ENCODE measurements at places on chromosomes 3 and 15.

GRCh38 chr3:97990624-97991292 is 18.5 kb upstream of the RIOX2 start:
- no peak for DNase-seq
- H3K36me3 ChIP-seq, result no peaks in the 10 kb centered on the region
- no peak overlapping the region for H3K27ac ChIP-seq
- H3K27me3 ChIP-seq, result no peaks in the 10 kb centered on the region
- no peaks in the 10 kb centered on the region for H3K4me1 ChIP-seq

DNA sequence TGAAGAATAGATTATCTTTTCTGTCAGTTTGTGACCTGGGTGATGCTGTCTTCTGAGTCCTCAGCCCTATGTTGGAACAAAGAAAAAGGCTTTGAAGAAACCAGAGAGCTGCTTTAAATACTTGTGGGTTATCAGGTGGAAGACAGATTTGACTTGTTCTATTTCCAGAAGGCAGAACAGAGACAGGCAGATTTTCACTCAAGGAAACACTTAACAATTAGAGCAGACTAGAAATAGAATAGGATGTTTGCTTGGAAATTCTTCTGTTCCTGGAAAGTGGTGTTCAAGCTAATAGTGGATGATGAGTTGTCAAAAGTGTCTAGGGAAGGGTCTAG is 219.4 kb downstream of the UBE2E2 start:
- no peaks in the 10 kb centered on the region for H3K27me3 ChIP-seq
- H3K36me3 ChIP-seq, result peaks cover 13% of the 10 kb centered on the region

GRCh38 chr15:31358957-31359701 is 32.5 kb downstream of the KLF13 start:
- H3K4me1 ChIP-seq, result peaks cover 89% of the 10 kb centered on the region
- H3K27me3 ChIP-seq, result no peaks in the 10 kb centered on the region
- peaks cover 8% of the 10 kb centered on the region for H3K36me3 ChIP-seq
- peak overlapping the region; percentile 95 for H3K27ac ChIP-seq
- H3K4me3 ChIP-seq, result peak overlapping the region; percentile 84

GRCh38 chr3:106765342-106765741 is 611.9 kb upstream of the CCDC54 start:
- H3K27me3 ChIP-seq, result no peaks in the 10 kb centered on the region
- no peak for DNase-seq
- no peaks in the 10 kb centered on the region for H3K36me3 ChIP-seq
- H3K4me1 ChIP-seq, result no peaks in the 10 kb centered on the region

GRCh38 chr3:17030438-17030837 is 145.7 kb downstream of the PLCL2 start:
- H3K4me1 ChIP-seq, result peaks cover 55% of the 10 kb centered on the region
- H3K4me3 ChIP-seq, result no peak overlapping the region
- peak; percentile 5 for DNase-seq
- H3K36me3 ChIP-seq, result no peaks in the 10 kb centered on the region
- no peak overlapping the region for H3K27ac ChIP-seq

DNA sequence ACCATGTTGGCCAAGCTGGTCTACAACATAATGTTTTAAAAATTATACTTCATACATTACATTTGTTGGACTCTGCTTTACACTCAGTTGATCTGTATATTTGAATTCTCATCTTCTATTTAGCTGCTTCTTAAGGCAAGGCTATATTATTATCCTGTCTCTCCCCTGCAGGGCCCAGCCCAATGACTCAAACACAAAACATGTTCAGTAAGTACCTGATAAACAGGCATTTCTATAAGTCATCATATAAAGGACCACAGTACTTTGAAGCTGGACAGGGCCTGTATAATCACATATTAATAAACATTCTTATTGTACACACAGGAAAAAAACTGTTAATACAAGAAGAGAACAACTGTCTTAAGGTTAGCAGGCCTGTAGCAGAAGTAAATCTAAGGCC is 36.2 kb downstream of the NGLY1 start:
- no peak overlapping the region for H3K4me3 ChIP-seq
- H3K36me3 ChIP-seq, result peaks cover 57% of the 10 kb centered on the region
- DNase-seq, result no peak

DNA sequence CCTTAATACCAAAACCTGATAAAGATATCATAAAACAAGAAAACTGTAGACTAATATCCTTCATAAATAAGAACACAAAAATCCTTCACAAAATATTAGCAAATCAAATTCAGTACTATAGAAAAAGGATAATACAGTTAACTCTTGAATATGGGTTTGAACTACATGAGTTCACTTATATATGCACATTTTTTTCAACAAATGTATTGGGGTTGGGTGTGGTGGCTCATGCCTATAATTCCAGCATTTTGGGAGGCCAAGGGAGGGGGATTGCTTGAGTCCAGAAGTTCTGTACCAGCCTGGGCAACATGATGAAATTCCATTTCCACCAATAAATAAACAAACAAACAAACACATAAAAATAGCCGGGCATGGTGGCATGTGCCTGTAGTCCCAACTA is 39.2 kb downstream of the GOLGB1 start:
- H3K4me1 ChIP-seq, result peaks cover 3% of the 10 kb centered on the region
- DNase-seq, result no peak
- H3K27ac ChIP-seq, result no peak overlapping the region
- peaks cover 25% of the 10 kb centered on the region for H3K36me3 ChIP-seq
- no peaks in the 10 kb centered on the region for H3K27me3 ChIP-seq
- H3K4me3 ChIP-seq, result no peak overlapping the region

DNA sequence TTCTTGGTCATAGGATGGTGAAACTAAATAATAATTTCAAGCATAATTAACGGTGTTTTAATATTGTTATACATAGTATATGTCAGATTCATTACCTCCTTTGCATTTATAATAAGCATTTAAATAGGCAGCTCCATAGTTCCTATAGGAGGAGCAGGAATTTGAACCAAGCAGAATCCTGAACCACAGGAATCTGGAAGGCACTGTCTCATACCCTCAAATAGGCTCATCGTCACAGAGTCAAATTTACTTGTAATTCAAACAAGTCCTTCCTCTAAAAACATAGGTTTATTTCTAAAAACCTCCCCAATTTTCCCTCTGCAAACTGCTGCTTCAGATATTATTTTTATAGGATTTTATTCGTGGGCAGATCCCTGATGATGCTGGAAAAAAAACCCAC is 376.3 kb upstream of the ARHGEF26 start:
- H3K4me3 ChIP-seq, result no peak overlapping the region
- H3K36me3 ChIP-seq, result no peaks in the 10 kb centered on the region
- no peak overlapping the region for H3K27ac ChIP-seq
- no peaks in the 10 kb centered on the region for H3K27me3 ChIP-seq
- H3K4me1 ChIP-seq, result no peaks in the 10 kb centered on the region

GRCh38 chr3:73801444-73801843 is 176.7 kb upstream of the PDZRN3 start:
- no peaks in the 10 kb centered on the region for H3K27me3 ChIP-seq
- no peak overlapping the region for H3K27ac ChIP-seq
- no peak for DNase-seq
- no peaks in the 10 kb centered on the region for H3K36me3 ChIP-seq
- no peaks in the 10 kb centered on the region for H3K4me1 ChIP-seq

- H3K27ac ChIP-seq, result no peak overlapping the region
- no peak for DNase-seq
- H3K4me3 ChIP-seq, result no peak overlapping the region
- H3K27me3 ChIP-seq, result peaks cover 48% of the 10 kb centered on the region
These were observed 172.5 kb downstream of the MTHFS start for GRCh38 chr15:79724312-79724711.

- no peaks in the 10 kb centered on the region for H3K4me1 ChIP-seq
- no peak overlapping the region for H3K27ac ChIP-seq
- no peaks in the 10 kb centered on the region for H3K36me3 ChIP-seq
- no peaks in the 10 kb centered on the region for H3K27me3 ChIP-seq
These were observed 45.6 kb upstream of the WWTR1 start for GRCh38 chr3:149703466-149703865.

- H3K27me3 ChIP-seq, result no peaks in the 10 kb centered on the region
- H3K27ac ChIP-seq, result no peak overlapping the region
- no peaks in the 10 kb centered on the region for H3K4me1 ChIP-seq
- no peak for DNase-seq
- H3K36me3 ChIP-seq, result no peaks in the 10 kb centered on the region
These were observed 8.9 kb downstream of the ST3GAL6 start for GRCh38 chr3:98772022-98772421.

DNA sequence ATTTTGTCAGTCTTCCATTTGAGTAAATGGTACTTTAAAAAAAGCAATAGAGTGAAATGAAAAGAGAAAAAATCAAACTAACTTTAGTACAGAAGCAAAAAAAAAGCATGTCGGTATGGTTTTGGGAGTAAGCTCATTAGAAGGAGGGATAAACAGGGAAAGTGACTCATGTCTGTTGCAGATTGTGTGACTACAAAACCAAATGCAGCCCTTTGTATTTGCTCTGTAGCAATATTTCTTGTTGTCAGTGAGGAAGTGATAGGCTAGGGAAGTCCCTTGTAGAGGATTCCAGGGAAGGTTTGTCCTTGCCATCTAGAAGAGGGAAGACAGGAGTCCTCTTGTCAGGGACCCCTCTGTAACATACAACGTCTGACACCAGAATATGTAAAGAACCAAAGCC is 150.5 kb upstream of the POU1F1 start:
- no peak for DNase-seq
- no peaks in the 10 kb centered on the region for H3K27me3 ChIP-seq
- no peak overlapping the region for H3K27ac ChIP-seq
- H3K4me3 ChIP-seq, result no peak overlapping the region

- no peaks in the 10 kb centered on the region for H3K36me3 ChIP-seq
- no peak for DNase-seq
- no peak overlapping the region for H3K27ac ChIP-seq
- peaks cover 3% of the 10 kb centered on the region for H3K4me1 ChIP-seq
- no peak overlapping the region for H3K4me3 ChIP-seq
These were observed 453.8 kb upstream of the KCNMB2 start for GRCh38 chr3:178082326-178082906.

GRCh38 chr15:91055548-91056331 is 33.3 kb upstream of the VPS33B start:
- no peak for DNase-seq
- peaks cover 8% of the 10 kb centered on the region for H3K4me1 ChIP-seq
- no peak overlapping the region for H3K4me3 ChIP-seq
- no peak overlapping the region for H3K27ac ChIP-seq
- no peaks in the 10 kb centered on the region for H3K36me3 ChIP-seq

- DNase-seq, result no peak
- H3K4me3 ChIP-seq, result no peak overlapping the region
- H3K27me3 ChIP-seq, result no peaks in the 10 kb centered on the region
- no peaks in the 10 kb centered on the region for H3K4me1 ChIP-seq
- H3K27ac ChIP-seq, result no peak overlapping the region
- H3K36me3 ChIP-seq, result peaks cover 11% of the 10 kb centered on the region
These were observed 193.3 kb downstream of the ISL2 start for GRCh38 chr15:76529911-76530310.

DNA sequence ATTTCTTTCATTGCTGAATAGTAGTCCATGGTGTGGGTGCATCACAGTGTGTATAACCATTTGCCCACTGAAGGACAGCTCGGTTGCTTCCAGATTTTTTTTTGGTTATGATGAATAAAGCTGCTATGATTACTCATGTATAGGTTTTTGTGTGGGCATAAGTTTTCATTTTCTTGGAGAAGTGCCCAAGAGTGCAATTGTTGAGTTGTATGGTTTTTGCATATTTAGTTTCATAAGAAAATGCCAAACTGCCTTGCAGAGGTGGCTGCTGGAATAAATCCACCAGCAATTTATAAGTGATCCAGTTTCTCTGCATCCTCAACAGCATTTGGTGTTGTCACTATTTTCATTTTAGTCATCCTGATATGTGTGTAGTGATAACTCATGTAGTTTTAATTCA is 8.4 kb upstream of the SPESP1 start:
- H3K36me3 ChIP-seq, result no peaks in the 10 kb centered on the region
- H3K4me3 ChIP-seq, result no peak overlapping the region
- no peaks in the 10 kb centered on the region for H3K27me3 ChIP-seq
- H3K4me1 ChIP-seq, result peaks cover 9% of the 10 kb centered on the region
- no peak overlapping the region for H3K27ac ChIP-seq

- peaks cover 11% of the 10 kb centered on the region for H3K27me3 ChIP-seq
- no peak overlapping the region for H3K4me3 ChIP-seq
- H3K36me3 ChIP-seq, result no peaks in the 10 kb centered on the region
- DNase-seq, result no peak
- no peak overlapping the region for H3K27ac ChIP-seq
These were observed 172.7 kb upstream of the TRIM42 start for GRCh38 chr3:140505213-140505612.

DNA sequence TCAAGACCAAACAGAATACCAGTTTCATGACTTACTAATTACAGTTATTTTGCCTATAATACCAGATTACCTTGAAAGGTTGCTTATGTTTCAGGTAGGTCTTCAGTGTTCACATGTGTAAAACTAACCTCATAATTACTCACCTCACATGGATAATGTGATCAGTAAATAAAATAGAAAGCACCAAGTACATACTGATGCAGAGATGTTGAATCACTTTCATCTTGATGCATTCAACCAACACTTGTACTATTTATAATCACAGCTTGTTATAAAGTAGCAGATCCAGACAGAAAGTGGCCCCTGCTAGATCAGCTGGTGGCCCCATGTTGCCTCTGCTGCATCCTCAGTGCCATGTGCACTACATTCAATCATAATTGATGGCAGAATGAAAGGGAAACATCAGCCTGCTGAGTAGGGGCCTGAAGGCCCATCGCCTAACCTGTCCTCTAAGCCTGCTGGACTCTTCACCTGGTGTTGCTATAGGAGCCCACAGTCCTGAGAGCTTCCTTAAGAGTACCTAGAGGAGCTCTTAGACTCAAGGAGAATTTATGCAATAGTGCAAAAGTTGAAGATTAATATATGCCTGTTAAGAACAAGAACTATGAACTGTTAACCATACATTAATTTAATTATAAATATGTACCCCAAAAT is 154.3 kb downstream of the PLCL2 start:
- no peak overlapping the region for H3K27ac ChIP-seq
- DNase-seq, result no peak
- no peaks in the 10 kb centered on the region for H3K36me3 ChIP-seq
- H3K27me3 ChIP-seq, result no peaks in the 10 kb centered on the region

DNA sequence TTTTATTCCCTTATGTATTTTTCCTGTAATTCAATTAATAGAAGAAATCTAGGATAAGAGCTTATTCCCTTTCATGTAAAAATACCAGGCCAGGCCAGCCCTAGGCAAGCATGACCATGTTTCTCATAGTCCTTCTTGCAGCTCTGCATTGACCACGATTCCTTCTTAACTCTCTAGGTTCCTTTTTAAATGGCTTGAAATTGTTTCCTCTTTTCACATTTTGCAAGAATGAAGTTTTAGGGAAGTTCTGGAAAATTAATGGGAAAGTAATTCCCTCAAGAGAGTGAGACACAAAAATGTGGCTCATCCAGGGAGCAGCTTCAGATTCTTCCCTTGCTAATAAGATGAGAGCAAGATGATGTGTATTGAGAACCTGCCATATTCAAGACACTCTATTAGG is 116.5 kb upstream of the FGF7 start:
- H3K4me1 ChIP-seq, result peaks cover 19% of the 10 kb centered on the region
- peaks cover 49% of the 10 kb centered on the region for H3K36me3 ChIP-seq
- no peaks in the 10 kb centered on the region for H3K27me3 ChIP-seq
- DNase-seq, result no peak
- no peak overlapping the region for H3K4me3 ChIP-seq
- no peak overlapping the region for H3K27ac ChIP-seq
